ENCODE measurements at places on chromosomes 5 and 9. TPM values are rescaled to one million over a fixed set of nuclear protein-coding genes. Genes with fewer than 3 reads are reported as not detected.

Gene AK1
- 19.1 TPM for polyA plus RNA-seq

Gene GABRA1
- not detected for polyA plus RNA-seq

Gene ICE1
- polyA plus RNA-seq: 9.1 TPM

Gene FOXI1
- not detected for polyA plus RNA-seq

Gene ANKRD33B
- not detected for polyA plus RNA-seq

Gene IRX2
- polyA plus RNA-seq: not detected

Gene LHX3
- polyA plus RNA-seq: not detected

Gene CYSRT1
- polyA plus RNA-seq: 1.5 TPM

Gene SPINK6
- not detected for polyA plus RNA-seq

Gene ACTBL2
- not detected for polyA plus RNA-seq

Gene PDCD1LG2
- polyA plus RNA-seq: not detected

All from HepG2 (cell line).